Dorsolateral prefrontal cortex (tissue), 122 donors: ENCODE measurements at places on chromosomes 5 and 9. TPM values are rescaled to one million over a fixed set of nuclear protein-coding genes. Genes with fewer than 3 reads are reported as not detected.

The CCNJL gene
- 2.1 TPM for total RNA-seq

GRCh38 chr5:34570721-34571676, 85.1 kb upstream of the RAI14 start:
- DNase-seq, result no peak

- DNase-seq, result no peak
These were observed 109.2 kb upstream of the SMIM23 start for GRCh38 chr5:171676286-171676944.

GRCh38 chr5:104015765-104016164, 453.2 kb upstream of the NUDT12 start:
- no peak for DNase-seq

- DNase-seq, result no peak
These were observed 45.1 kb downstream of the ERMP1 start for GRCh38 chr9:5787759-5788302.

GRCh38 chr5:156120777-156121176, 206.2 kb upstream of the SGCD start:
- DNase-seq, result no peak
